ENCODE measurements at places on chromosomes 11 and 22.

- DNase-seq, result no peak
Measured at GRCh38 chr11:16364254-16364653, 7.9 kb upstream of the SOX6 start.

- DNase-seq, result no peak
Measured at GRCh38 chr11:117735350-117735977, 61.6 kb downstream of the DSCAML1 start.

GRCh38 chr11:5507177-5507932, 2.4 kb downstream of the UBQLN3 start:
- no peak for DNase-seq

DNA sequence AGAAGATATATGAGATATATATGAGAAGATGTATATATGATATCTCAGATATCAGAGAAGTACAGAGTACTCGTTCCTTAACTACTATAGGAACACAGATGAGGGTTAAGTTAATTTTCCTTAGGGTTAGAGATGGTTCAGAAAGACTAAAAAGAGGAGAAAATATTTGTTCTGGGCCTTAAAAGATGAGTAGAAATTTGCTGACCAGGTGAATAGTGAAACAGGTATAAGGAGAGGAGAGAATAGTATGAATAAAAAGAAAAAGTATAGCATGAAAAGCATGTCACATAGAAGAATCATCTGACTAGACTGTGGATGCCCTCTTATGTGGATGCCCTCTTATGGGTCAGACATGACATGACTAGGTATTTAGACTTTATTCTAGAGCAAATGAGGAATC, 6.3 kb upstream of the RAB39A start:
- DNase-seq, result no peak

GRCh38 chr11:95568281-95568680, 221.3 kb downstream of the FAM76B start:
- DNase-seq, result no peak

GRCh38 chr11:65606876-65607613, 7.0 kb downstream of the MAP3K11 start:
- DNase-seq, result no peak

GRCh38 chr11:26929806-26930517, 64.0 kb upstream of the FIBIN start:
- DNase-seq, result no peak

- peak; percentile 36 for DNase-seq
Measured at GRCh38 chr11:45771193-45771565, 33.8 kb upstream of the SLC35C1 start.

- DNase-seq, result no peak
Measured at GRCh38 chr11:79208126-79208525, 232.7 kb downstream of the TENM4 start.

GRCh38 chr11:13318498-13319295, 41.1 kb downstream of the BMAL1 start:
- DNase-seq, result no peak

DNA sequence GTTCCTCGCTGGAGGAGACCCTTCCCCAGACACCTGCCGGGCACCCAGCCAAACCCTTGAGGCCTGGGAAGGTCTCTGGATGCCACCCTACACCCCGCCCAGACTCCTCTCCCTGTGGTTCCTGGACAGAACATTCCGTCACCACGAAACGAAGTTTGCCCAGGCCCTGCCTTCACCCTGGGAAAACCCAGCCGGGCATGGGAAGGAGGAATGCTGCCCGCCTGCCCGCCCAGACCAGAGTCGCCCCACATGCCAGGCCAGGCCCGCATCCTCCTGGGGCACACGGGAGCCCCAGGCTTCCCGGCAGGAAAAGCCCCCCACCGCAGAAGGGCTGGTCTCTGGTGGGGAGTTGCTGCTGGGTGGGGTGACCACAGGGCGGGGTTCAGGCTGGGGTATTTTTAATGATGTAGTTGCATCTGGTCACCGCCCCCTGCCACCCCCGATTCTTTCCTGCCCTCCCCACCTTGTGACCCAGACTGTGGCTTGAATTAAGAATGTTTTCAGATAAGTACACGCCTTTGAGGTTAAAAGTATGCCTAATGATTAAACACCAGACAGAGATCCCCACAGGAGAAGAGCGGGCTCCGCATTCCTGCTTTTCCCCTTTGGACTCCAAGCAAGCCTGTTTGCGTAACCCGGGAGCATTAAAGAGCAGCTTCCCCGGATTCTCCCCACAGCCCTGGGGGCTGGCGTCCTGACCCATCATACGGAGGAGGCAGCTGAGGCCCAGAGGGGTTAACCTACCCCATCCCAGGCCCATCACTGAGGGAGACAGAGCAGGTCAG, 44.6 kb upstream of the PPARA start:
- DNase-seq, result no peak

GRCh38 chr11:124331873-124332272, 11.9 kb upstream of the OR8D2 start:
- DNase-seq, result no peak

- no peak for DNase-seq
Measured at GRCh38 chr22:19092725-19093124, 29.5 kb downstream of the DGCR2 start.

GRCh38 chr11:57487920-57488659, 27.4 kb downstream of the SLC43A1 start:
- no peak for DNase-seq

GRCh38 chr22:43434928-43435311, 23.1 kb downstream of the MPPED1 start:
- no peak for DNase-seq

- no peak for DNase-seq
Measured at GRCh38 chr22:47354668-47355387, 592.4 kb downstream of the TBC1D22A start.

DNA sequence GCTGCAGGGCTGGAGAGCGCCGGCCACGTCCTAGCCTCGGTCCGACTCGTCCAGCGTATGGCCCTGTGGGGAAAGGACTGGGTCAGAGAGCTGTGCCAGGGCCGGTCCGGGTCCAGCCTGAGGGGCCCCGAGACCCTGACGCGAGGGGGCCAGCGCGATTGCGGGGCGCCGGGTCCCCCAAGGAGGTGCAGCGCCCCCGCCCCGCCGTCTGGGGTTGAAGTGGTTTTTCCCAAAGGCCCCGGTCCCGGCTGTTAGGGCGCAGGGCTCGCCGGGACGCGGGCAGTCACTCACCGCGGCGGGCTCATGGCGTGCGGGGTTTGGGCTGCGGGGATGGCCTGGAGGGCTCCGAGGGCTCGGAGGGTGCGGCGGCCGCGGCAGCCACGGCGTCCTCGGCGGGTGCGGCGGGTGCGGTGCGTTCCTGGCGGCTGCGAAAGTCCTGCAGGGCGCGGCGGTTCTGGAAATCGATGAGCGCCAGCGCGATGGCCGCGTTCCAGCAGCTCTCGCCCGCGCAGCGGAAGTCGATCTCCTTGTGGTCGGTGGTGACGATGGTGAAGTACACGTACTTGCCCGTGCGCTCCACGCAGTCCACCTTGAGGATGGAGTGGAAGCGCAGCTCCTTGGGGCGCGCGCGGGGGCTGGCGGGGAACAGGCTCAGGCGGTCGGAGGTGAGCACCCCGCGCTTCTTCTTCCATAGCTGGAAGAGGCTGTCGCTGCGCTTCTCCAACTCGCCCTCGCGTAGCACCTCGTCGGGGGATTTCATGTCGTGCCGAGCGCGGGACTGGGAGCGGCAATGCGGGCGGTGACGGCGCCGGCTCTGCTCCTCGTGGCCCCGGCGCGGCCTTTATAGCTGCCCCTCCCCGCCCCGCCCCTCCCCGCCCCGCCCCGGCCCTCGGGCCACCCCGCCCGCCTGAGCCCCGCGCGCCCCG, at the start of gene PHLDA2:
PHLDA2 (minus strand) TSS at position 816 of the 926 bp plus-strand sequence; CDS start at position 760, 56 bp downstream.
- DNase-seq, result no peak

DNA sequence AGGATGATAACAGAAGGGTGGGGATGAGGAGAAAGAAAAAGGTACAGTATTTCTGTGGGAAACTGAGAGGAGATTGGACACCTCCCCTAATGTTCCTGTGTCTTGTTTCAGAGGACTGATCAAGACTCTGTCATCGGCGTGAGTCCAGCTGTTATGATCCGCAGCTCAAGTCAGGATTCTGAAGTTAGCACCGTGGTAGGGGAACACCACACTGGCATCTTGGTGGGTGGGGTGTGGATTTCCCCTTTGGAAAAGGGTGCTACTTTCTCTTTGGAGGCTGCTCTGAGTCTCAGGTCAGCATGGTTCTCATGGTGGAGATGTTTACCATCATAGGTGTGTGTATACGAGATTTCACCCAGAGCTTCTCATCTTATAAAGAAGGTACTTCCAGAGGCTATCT, 25.5 kb downstream of the MADD start:
- DNase-seq, result no peak

GRCh38 chr11:78420255-78420764, 2.7 kb upstream of the GAB2 start:
- peak; percentile 8 for DNase-seq

DNA sequence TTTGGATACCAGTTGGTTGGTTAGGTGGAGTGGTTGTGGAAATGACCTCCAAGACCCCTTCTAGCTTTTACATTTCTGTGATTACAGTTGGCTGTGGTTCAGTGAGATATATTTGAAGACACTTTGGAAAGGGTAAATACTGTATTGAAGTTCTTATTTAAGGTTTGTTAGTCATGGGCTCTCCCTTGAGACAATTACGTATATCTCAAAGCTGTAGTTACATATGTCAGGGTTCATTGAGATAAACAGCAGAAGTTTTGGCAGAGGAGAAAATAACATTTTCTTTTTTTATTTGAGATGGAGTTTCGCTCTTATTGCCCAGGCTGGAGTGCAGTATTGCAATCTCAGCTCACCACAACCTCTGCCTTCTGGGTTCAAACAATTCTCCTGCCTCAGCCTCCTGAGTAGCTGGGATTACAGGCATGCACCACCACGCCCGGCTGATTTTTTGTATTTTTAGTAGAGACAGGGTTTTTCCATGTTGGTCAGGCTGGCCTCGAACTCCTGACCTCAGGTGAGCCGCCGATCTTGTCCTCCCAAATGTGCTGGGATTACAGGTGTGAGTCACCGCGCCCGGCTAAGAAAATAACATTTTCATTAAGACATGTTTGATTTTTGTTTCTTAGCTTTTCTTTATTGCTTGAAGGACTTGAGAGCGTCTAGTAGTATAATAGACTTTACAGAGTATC, 1.9 kb downstream of the RNF121 start:
- DNase-seq, result no peak

- DNase-seq, result no peak
Measured at GRCh38 chr11:19724765-19725164, 12.1 kb downstream of the NAV2 start.

DNA sequence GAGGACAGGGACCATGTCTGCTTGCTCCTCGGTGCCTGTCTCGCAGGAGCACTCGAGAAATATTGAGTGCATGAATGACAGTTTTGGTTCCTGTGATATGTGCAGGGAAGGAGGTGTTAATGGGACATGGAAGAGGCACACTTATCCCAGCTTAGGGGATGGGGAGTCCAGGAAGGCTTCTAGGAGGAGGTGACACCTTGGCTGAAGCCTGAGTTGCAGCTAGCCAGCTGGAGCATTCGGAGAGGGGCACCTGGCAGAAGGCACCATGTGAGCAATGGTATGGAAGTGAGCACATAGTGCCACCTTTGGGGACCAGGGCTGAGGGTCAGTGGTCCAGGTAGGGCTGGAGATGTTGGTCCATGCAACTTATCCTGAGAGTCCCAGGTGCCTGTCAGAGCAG, 18.9 kb downstream of the SGSM1 start:
- DNase-seq, result no peak

DNA sequence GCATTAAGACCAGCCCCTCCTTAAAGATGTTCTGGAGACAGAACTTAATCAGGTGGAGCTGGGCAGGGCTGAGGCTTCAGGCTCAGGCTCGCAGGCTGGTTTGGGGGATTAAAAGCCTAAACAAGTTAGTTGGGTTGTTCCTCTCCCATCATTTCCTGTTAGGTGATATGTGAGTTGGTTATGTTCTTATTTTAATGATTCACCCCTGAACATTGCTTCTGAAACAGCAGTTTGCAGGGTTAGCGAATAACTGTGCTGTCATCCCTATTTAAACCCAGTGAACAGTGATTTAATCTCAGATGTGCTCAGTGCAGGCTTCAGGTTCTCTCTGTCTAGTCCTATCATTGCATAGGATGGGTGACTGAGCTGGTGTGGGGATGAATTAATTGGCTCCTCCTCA, 47.4 kb upstream of the BIRC3 start:
- no peak for DNase-seq

GRCh38 chr11:69799582-69799981, 19.6 kb downstream of the FGF3 start:
- DNase-seq, result no peak
